ENCODE measurements at places on chromosomes 7 and 10. TPM values are rescaled to one million over a fixed set of nuclear protein-coding genes. Genes with fewer than 3 reads are reported as not detected.

MSMB gene
- not detected for total RNA-seq

IL6 gene
- total RNA-seq: not detected

NPFFR1 gene
- 1.3 TPM for total RNA-seq

EN2 gene
- not detected for total RNA-seq

Data from parietal lobe (tissue), 2 donors.